ENCODE measurements at places on chromosomes 3 and 15.
A peak's percentile ranks its signal among the peaks of the same experiment; 100 is the strongest.

- no peak for DNase-seq
Observed at GRCh38 chr15:50687302-50687902, 805 bp upstream of the TRPM7 start.

GRCh38 chr3:71689291-71689690, 35.9 kb downstream of the EIF4E3 start:
- peak; percentile 27 for DNase-seq

- DNase-seq, result no peak
Observed at GRCh38 chr3:28951772-28952556, 328.9 kb upstream of the RBMS3 start.

DNA sequence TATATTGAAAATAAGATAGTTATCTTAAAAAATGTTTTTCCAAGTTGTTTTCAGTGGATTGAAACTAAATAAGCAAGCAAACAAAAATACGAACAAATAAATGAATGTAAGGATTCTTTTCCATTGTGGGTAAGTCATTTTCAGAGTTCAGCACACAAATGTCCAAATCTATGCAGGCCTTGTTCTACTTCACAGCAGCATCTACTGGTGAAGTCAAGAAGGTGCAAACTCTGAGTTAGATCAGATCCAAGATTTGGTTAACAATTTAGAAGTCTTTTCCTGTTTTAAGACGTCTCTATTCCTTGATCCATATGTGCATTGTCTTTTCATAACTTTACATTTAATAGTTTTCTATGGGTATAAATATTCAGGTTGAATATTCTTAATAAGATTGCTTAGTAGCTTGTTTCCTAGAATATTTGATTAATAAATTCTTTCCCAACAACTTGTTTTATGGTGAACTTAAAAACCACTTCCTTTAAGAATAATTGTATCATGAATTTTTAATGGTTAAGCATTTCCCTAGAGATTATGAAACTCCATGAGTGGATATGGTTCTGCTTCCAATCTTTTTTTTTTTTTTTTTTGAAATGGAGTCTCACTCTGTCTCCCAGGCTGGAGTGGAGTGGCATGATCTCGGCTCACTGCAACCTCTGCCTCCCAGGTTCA, 10.5 kb downstream of the PTX3 start:
- DNase-seq, result peak; percentile 56

- no peak for DNase-seq
Observed at GRCh38 chr3:45106874-45107273, 39.3 kb downstream of the CDCP1 start.

All from kidney glomerular epithelial cell (primary cell).